ENCODE measurements at places on chromosomes 5 and 9.

DNA sequence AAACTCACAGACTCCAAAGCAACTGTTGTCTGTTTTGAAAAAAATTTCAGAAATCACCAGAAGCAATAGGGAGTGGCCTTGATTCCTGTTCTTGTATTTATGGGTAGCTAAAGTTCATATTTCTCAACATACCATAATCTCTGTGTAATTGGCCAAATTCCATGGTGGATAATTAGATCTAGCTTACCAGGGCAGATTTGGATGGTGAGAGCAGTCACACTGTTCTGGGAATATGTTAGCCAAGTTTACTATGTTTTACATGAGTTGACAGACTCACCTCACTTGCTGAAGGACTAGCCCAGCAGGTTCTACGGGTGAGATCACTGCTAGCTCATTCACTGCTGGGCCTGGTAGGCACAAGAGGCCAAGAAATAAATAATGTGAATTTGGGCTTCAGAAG is 32.7 kb upstream of the CDKN2B start:
- DNase-seq: no peak
- no peaks in the 10 kb centered on the region for H3K36me3 ChIP-seq
- H3K27me3 ChIP-seq: no peaks in the 10 kb centered on the region
- H3K27ac ChIP-seq: no peak overlapping the region

GRCh38 chr9:87342743-87343142 is 154.9 kb upstream of the DAPK1 start:
- no peak overlapping the region for H3K4me3 ChIP-seq
- no peak overlapping the region for H3K27ac ChIP-seq
- H3K27me3 ChIP-seq: peaks cover 12% of the 10 kb centered on the region
- DNase-seq: no peak
- H3K4me1 ChIP-seq: no peaks in the 10 kb centered on the region

GRCh38 chr5:62418462-62419076 is 6.0 kb downstream of the IPO11 start:
- peaks cover 4% of the 10 kb centered on the region for H3K36me3 ChIP-seq
- no peak overlapping the region for H3K27ac ChIP-seq
- H3K27me3 ChIP-seq: no peaks in the 10 kb centered on the region
- no peak for DNase-seq
- H3K4me3 ChIP-seq: no peak overlapping the region

- H3K4me1 ChIP-seq: no peaks in the 10 kb centered on the region
- H3K27ac ChIP-seq: no peak overlapping the region
- H3K36me3 ChIP-seq: no peaks in the 10 kb centered on the region
- H3K4me3 ChIP-seq: no peak overlapping the region
- H3K27me3 ChIP-seq: no peaks in the 10 kb centered on the region
Measured at GRCh38 chr5:39517800-39518199, 93.0 kb upstream of the DAB2 start.

- H3K27ac ChIP-seq: no peak overlapping the region
- no peaks in the 10 kb centered on the region for H3K36me3 ChIP-seq
- no peak for DNase-seq
- no peaks in the 10 kb centered on the region for H3K27me3 ChIP-seq
Measured at GRCh38 chr9:87088192-87088591, 140.9 kb upstream of the GAS1 start.

GRCh38 chr9:69237702-69238295 is 63.7 kb downstream of the TJP2 start:
- no peak overlapping the region for H3K4me3 ChIP-seq
- no peaks in the 10 kb centered on the region for H3K4me1 ChIP-seq
- no peak overlapping the region for H3K27ac ChIP-seq
- H3K27me3 ChIP-seq: no peaks in the 10 kb centered on the region
- DNase-seq: no peak
- H3K36me3 ChIP-seq: peaks cover 6% of the 10 kb centered on the region

- no peak for DNase-seq
- no peaks in the 10 kb centered on the region for H3K36me3 ChIP-seq
- no peaks in the 10 kb centered on the region for H3K4me1 ChIP-seq
Measured at GRCh38 chr9:78601957-78602565, 305.1 kb downstream of the PSAT1 start.

- H3K27me3 ChIP-seq: no peaks in the 10 kb centered on the region
- DNase-seq: no peak
- no peak overlapping the region for H3K27ac ChIP-seq
- no peaks in the 10 kb centered on the region for H3K4me1 ChIP-seq
Measured at GRCh38 chr5:37665889-37666288, 174.0 kb downstream of the GDNF start.

GRCh38 chr9:63817622-63818518 is 1467.1 kb downstream of the FOXD4L5 start:
- no peak overlapping the region for H3K27ac ChIP-seq
- peaks cover 6% of the 10 kb centered on the region for H3K27me3 ChIP-seq
- H3K36me3 ChIP-seq: no peaks in the 10 kb centered on the region
- peak overlapping the region; percentile 34 for H3K4me3 ChIP-seq
- H3K4me1 ChIP-seq: peaks cover 16% of the 10 kb centered on the region
- DNase-seq: peak; percentile 45

DNA sequence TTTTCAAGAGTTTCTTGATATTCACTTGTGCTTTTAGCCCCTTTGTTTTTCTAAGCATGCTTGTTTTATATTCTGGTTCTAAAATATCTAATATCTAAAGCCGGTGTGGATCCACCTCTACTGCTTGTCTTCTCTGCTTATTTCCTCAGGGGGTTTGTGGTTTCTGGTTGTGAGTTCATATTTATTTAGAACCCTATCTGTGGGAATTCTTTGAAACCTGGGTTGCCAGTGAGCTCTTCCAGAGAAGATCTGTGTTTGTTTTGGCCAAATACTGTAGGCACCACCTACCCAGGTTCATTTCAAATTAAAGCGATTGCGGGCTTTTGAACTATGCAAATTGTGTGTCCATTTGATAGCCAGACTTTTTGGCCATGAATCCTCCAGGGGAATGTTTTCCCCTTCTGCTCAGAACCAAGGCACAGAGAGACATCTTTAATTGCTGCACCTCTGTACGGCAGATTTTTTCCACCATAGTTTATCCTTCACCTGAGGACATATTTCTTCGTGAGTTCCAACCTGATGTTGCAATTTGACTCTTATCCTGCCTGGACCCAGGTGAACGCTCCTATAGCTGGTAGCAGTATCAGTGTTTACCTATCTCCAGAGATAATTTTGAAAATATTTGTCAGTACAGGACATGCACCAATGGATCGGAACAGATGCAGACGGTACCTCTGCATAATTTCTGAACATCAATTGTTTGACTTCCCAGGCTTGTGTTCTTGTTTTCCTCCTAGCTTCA is 2.4 kb upstream of the ZBTB43 start:
- no peaks in the 10 kb centered on the region for H3K36me3 ChIP-seq
- no peak for DNase-seq
- no peak overlapping the region for H3K4me3 ChIP-seq
- no peak overlapping the region for H3K27ac ChIP-seq
- H3K27me3 ChIP-seq: no peaks in the 10 kb centered on the region
- peaks cover 19% of the 10 kb centered on the region for H3K4me1 ChIP-seq

- no peaks in the 10 kb centered on the region for H3K4me1 ChIP-seq
- no peak overlapping the region for H3K27ac ChIP-seq
- H3K4me3 ChIP-seq: no peak overlapping the region
- H3K27me3 ChIP-seq: no peaks in the 10 kb centered on the region
Measured at GRCh38 chr9:74609671-74610405, 112.7 kb downstream of the RORB start.

- DNase-seq: no peak
- H3K27ac ChIP-seq: no peak overlapping the region
- H3K4me1 ChIP-seq: no peaks in the 10 kb centered on the region
- no peaks in the 10 kb centered on the region for H3K27me3 ChIP-seq
- H3K4me3 ChIP-seq: no peak overlapping the region
- H3K36me3 ChIP-seq: peaks cover 6% of the 10 kb centered on the region
Measured at GRCh38 chr5:138943599-138944173, 68.6 kb upstream of the LRRTM2 start.

DNA sequence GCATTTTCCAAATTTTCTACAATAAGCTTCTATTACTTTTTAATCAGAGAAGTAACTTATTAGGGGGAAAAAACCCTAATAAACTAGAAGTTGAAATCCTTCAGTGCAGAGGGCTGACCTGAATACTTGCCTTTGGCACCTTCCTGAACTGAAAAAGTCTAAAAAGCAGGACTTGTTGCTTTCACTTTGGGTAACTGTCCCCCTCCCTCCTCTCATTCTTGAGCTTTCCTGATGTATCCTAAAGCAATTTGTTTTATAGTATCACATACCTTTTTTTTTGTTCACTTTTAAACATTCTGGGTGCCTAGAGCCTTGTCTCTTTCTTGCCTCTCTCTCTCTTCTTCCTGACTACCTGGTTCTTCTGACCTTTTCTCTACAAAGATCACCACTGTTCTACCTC is 64.0 kb upstream of the ERBIN start:
- no peak overlapping the region for H3K4me3 ChIP-seq
- no peak overlapping the region for H3K27ac ChIP-seq
- no peaks in the 10 kb centered on the region for H3K36me3 ChIP-seq
- H3K4me1 ChIP-seq: peaks cover 12% of the 10 kb centered on the region

GRCh38 chr5:157912621-157913325 is 53.8 kb upstream of the CLINT1 start:
- H3K27me3 ChIP-seq: no peaks in the 10 kb centered on the region
- DNase-seq: no peak
- no peak overlapping the region for H3K4me3 ChIP-seq
- H3K4me1 ChIP-seq: no peaks in the 10 kb centered on the region
- no peak overlapping the region for H3K27ac ChIP-seq
- H3K36me3 ChIP-seq: no peaks in the 10 kb centered on the region

GRCh38 chr5:154840435-154841272 is 9.7 kb downstream of the FAXDC2 start:
- no peak overlapping the region for H3K4me3 ChIP-seq
- no peaks in the 10 kb centered on the region for H3K4me1 ChIP-seq
- DNase-seq: no peak
- H3K27ac ChIP-seq: no peak overlapping the region

GRCh38 chr9:97593960-97594359 is 39.2 kb downstream of the TSTD2 start:
- H3K27me3 ChIP-seq: no peaks in the 10 kb centered on the region
- H3K4me3 ChIP-seq: no peak overlapping the region
- no peaks in the 10 kb centered on the region for H3K36me3 ChIP-seq
- no peak overlapping the region for H3K27ac ChIP-seq
- DNase-seq: no peak

DNA sequence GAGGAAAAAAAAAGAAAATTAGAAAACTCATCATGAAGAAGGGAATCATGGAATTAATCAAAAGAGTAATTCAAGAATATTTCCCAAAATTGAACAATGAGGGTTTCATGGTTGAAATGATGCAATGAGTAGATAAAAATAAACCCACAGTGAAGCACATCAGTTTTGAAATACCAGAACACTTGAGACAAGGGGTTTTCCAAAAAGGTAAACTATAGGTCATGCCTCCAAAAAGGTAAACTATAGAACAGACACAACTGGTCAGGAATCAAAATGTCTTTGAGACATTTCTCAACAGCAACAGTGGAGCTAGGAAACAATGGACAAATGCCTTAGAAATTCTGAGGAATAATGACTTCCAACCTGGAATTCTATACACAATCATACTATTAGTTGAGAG is 60.2 kb upstream of the PCSK5 start:
- no peaks in the 10 kb centered on the region for H3K36me3 ChIP-seq
- no peak overlapping the region for H3K27ac ChIP-seq
- no peak for DNase-seq
- no peak overlapping the region for H3K4me3 ChIP-seq
- no peaks in the 10 kb centered on the region for H3K4me1 ChIP-seq

- H3K27me3 ChIP-seq: no peaks in the 10 kb centered on the region
- no peaks in the 10 kb centered on the region for H3K4me1 ChIP-seq
- H3K27ac ChIP-seq: no peak overlapping the region
- DNase-seq: no peak
Measured at GRCh38 chr5:139094154-139095131, 103.7 kb downstream of the SIL1 start.

GRCh38 chr5:143135832-143136551 is 267.5 kb downstream of the NR3C1 start:
- peaks cover 13% of the 10 kb centered on the region for H3K36me3 ChIP-seq
- H3K27ac ChIP-seq: no peak overlapping the region
- no peaks in the 10 kb centered on the region for H3K27me3 ChIP-seq
- no peak overlapping the region for H3K4me3 ChIP-seq
- no peaks in the 10 kb centered on the region for H3K4me1 ChIP-seq

- no peak overlapping the region for H3K27ac ChIP-seq
- H3K4me1 ChIP-seq: no peaks in the 10 kb centered on the region
- DNase-seq: no peak
- H3K27me3 ChIP-seq: no peaks in the 10 kb centered on the region
- H3K4me3 ChIP-seq: no peak overlapping the region
Measured at GRCh38 chr5:39826051-39826450, 401.3 kb upstream of the DAB2 start.

- no peak overlapping the region for H3K4me3 ChIP-seq
- no peak overlapping the region for H3K27ac ChIP-seq
- peaks cover 12% of the 10 kb centered on the region for H3K27me3 ChIP-seq
- DNase-seq: no peak
Measured at GRCh38 chr5:73899055-73899454, 273.1 kb downstream of the ARHGEF28 start.

- no peaks in the 10 kb centered on the region for H3K36me3 ChIP-seq
- H3K27ac ChIP-seq: no peak overlapping the region
- H3K27me3 ChIP-seq: peaks cover 4% of the 10 kb centered on the region
- no peak overlapping the region for H3K4me3 ChIP-seq
Measured at GRCh38 chr5:135445306-135445985, 1.7 kb downstream of the DCANP1 start.

DNA sequence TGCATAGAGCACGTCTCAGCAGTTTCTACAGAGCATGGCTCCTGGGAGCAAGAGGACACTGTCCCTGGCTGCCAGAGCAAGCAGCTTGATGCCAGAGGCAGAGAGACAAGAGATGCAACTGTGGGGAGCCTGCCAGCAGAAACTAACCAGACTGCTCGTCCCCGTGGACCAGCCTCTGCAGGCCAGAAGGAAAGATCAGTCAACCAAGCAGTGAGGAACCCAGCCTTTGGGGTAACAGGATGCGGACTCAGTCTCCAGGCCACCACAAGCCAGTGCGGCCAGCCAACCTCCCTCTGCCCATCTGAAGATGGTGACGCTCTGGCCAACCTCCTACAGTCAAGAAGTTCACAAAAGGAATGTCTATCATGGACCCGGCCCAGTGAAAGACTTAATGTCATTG is 3.7 kb downstream of the SURF4 start:
- H3K27ac ChIP-seq: peak overlapping the region; percentile 79
- no peak for DNase-seq
- H3K27me3 ChIP-seq: no peaks in the 10 kb centered on the region
- H3K4me3 ChIP-seq: peak overlapping the region; percentile 40
- H3K36me3 ChIP-seq: peaks cover 34% of the 10 kb centered on the region

GRCh38 chr5:4876804-4877203 is 263.3 kb upstream of the ADAMTS16 start:
- H3K27me3 ChIP-seq: no peaks in the 10 kb centered on the region
- DNase-seq: no peak
- H3K4me1 ChIP-seq: no peaks in the 10 kb centered on the region
- no peak overlapping the region for H3K4me3 ChIP-seq
- H3K27ac ChIP-seq: no peak overlapping the region
- H3K36me3 ChIP-seq: no peaks in the 10 kb centered on the region

DNA sequence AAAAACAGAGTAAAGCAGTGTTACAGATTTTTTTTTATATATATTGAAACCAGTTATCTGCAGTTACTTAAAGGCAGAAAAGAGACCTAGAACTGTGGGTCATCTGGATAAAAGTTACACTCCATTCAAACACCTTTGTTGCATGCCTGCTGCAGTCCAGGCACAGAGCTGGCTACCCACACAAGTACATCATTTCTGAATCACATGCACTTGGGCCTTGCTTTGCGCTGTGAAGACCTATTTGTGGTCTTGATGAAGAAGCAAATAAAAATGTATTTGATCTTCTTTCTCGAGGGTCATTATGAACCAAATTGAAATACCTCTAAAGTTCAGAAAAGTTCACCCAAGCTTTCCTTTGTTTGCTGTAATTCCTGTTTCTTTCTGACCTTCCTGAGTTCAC is 503.0 kb upstream of the ZNF608 start:
- H3K4me3 ChIP-seq: no peak overlapping the region
- no peak overlapping the region for H3K27ac ChIP-seq
- no peaks in the 10 kb centered on the region for H3K4me1 ChIP-seq
- H3K36me3 ChIP-seq: no peaks in the 10 kb centered on the region
- H3K27me3 ChIP-seq: no peaks in the 10 kb centered on the region
- no peak for DNase-seq

All from CD4-positive, alpha-beta T cell (primary cell).